ENCODE measurements at places on chromosomes 16 and 17.
A peak's percentile ranks its signal among the peaks of the same experiment; 100 is the strongest.

- DNase-seq, result no peak
These were observed 286.5 kb upstream of the ERCC4 start for GRCh38 chr16:13633391-13633861.

DNA sequence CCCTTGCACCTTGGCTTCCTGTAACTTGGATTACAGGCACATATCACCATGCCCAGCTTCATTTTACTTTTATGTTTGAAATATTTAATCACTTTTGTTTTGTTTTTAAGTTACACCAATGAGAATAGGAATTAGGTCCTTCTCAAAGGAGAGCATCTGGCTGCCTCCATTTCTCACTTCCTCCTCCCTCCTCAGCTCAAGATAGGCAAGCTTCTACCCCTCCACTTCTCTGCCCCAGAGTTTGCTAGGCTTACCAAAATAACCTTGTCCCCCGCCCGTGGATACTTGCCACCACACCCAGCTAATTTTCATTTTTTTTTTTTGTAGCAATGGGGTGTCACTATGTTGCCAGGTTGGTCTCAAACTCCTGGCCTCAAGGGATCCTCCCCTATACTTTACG lies 17.9 kb downstream of the GABARAPL2 start:
- no peak for DNase-seq

DNA sequence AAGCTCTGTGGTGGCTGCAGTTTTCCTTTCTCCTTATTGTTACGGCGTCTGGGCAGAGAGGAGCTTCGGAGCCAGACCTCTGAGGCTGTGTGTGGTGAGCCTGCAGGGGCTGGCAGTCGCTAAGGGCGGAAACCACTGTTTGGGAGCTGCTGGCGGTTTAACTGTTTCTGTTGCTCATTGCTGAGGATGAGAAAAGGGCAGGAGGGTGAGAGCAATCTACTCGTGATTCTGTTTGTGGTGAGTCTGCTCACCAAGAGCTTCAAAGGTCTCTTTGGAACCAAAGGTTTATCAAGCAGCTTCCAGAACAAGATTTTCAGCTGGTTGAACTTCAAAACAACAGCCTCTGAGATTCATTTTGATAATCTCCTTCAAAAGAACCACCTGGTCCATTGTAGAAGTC lies 143.9 kb downstream of the ANKFN1 start:
- DNase-seq, result no peak

GRCh38 chr16:2081201-2082084 lies 33.7 kb downstream of the TSC2 start:
- no peak for DNase-seq

DNA sequence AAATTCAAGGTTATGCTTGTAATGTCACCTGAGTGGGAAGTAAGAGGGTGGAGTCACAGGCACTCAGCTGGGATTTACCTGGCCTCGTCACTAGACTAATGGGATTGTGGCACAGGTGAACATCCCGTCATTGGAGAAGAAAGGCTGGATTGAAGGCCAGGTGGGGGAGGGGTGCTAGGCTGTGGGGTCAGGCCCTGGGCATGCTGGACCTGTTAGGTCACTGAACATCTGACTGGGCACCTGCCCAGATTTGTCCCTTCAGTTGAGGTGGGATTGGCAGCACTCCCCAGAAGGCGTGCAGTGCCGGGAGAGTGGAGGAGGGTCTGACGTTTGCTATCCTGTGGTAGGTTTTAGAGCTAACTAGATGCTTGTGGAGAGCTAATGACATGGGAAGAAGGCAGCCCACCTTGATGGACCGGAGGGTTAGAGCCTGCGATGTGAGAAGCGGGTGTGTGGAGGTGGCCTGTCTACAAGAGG lies 161.5 kb upstream of the ZNF267 start:
- DNase-seq, result no peak

GRCh38 chr16:21277927-21278706 lies at the start of gene CRYM:
Gene CRYM, minus strand, starts transcription at chr16:21278290. Its CDS starts 39 bp downstream, at chr16:21278251.
- DNase-seq, result no peak

DNA sequence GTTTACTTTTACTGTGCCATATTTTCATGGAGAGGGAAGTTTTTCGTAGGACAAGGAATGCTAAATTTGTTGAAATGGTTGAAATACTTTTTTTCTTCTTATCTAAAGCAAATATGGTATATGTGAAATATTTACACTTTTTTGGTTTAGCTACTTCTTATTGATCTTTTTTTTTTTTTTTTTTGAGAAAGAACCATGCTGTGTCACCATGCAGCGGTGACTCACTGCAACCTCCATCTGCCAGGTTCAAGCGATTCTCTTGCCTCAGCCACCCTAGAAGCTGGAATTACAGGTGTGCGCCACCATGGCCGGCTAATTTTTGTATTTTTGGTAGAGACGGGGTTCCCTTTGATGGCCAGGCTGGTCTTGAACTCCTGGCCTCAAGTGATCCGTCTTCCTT lies 100.5 kb downstream of the FTO start:
- DNase-seq, result no peak

DNA sequence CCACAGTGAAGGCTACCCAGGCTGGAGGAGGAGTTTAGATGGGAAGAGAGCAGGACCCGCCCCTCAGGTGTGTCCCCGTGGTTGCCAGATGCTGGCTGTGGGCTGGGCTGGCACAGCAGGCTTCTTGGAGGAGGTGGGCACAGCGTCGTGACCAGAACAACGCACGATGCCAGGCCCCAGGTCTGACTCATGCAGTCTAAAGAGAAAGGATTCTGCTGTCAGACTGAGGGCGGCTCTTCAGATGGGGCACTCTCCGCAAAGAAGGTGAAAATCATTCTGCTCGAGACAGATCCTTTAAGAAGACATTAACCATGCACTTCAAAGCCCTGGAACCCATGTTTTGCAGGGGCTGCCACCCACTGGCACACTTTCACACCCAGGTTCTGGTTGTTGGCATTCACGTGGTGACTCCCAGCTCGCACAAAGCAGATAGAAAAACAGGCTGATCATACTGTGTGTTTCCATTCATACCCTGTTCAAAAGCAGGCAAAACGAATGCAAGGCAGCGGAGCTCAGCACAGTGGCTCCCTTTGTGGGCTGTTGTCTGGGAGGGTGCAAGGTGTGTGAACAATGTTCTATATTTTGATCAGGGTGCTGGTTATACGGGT lies 19.0 kb downstream of the CACNG4 start:
- DNase-seq, result peak; percentile 41

GRCh38 chr17:9150446-9151090 lies 129.3 kb downstream of the NTN1 start:
- no peak for DNase-seq

DNA sequence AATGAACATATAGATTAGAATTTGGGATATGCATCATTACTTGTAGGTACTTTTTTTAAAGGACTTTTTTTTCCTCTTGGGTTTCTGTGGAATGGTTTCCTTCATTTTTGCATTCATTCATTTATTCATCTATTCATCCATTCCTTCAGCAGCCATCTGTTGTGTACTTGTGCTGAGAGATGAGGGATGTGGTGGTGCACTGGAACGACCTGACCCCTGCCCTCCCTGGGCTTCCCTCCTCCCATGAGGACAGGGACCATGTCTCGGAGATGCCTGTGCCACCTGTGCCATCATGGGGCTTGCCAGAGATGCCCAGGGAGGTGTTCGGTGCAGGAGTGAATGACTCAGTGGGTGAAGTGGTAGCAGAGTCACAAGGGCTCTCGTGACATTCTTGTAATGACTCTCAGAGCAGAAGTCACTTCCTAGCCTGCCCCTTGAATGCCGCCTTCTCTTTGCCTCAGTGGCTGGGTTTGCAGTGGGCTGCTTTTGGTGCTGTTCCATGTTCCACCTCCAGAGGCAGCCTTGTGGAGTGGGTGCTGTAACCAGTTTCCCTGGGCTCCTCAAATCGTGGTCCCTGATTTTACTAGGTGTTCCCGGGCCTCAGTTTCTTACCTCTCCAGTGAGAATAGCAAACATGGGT lies 43.9 kb downstream of the CLEC16A start:
- DNase-seq, result no peak

DNA sequence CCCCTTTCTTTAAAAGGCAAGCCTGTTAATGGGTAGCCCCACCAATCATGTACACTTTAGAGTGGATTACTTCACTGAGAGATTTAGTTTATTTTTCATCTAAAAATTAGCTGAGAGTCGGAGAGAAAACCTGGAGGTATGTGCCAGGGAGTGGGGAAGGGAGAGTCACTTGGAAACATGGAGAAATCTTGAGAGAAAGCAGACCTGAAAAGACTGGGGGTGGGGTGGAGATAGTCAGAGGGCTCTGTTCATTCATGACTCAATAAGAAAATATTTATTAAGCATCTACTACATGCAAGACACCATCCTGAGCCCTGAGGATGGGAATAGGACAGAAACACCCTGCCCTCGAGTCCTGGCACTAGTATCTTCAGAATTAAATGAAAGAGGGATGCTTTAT lies 27.4 kb upstream of the RCVRN start:
- DNase-seq, result no peak

DNA sequence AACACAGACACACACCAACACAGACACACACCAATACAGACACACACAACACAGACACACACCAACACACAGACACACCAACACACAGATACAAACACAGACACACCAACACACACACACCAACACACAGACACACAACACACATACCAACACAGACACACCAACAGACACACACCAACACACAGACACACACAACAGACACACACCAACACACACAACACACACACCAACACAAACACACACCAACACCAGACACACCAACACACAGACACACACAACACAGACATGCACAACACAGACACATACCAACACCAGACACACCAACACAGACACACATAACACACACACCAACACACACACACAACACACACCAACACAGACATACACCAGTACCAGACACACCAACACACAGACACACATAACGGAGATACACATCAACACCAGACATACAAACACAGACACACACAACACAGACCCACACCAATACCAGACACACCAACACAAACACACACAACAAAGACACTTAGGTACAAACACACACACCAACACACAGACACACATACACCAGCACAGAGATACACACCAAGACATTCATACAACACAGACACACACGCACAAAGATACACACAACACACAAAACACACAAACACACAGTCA lies 2.2 kb downstream of the CDRT4 start:
- no peak for DNase-seq

- DNase-seq, result no peak
These were observed 14.5 kb downstream of the SLC7A6OS start for GRCh38 chr16:68296291-68296690.

- DNase-seq, result peak; percentile 13
These were observed 1.0 kb downstream of the SLC16A6 start for GRCh38 chr17:68289936-68290267.

DNA sequence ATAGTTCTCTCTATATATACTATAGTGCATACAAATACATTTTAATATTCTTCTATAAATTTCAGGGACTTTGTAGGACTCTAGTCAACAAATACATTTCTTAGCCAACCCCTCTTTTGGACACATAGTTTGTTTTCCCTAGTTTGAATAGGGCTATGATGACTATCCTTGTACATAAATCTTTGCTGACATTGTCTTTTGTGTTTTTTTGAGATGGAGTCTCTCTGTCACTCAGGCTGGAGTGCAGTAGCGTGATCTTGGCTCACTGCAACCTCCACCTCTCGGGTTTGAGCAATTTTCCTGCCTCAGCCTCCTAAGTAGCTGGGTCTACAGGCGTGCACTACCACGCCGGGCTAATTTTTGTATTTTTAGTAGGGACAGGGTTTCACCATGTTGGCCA lies 3.3 kb downstream of the ANKS4B start:
- no peak for DNase-seq

DNA sequence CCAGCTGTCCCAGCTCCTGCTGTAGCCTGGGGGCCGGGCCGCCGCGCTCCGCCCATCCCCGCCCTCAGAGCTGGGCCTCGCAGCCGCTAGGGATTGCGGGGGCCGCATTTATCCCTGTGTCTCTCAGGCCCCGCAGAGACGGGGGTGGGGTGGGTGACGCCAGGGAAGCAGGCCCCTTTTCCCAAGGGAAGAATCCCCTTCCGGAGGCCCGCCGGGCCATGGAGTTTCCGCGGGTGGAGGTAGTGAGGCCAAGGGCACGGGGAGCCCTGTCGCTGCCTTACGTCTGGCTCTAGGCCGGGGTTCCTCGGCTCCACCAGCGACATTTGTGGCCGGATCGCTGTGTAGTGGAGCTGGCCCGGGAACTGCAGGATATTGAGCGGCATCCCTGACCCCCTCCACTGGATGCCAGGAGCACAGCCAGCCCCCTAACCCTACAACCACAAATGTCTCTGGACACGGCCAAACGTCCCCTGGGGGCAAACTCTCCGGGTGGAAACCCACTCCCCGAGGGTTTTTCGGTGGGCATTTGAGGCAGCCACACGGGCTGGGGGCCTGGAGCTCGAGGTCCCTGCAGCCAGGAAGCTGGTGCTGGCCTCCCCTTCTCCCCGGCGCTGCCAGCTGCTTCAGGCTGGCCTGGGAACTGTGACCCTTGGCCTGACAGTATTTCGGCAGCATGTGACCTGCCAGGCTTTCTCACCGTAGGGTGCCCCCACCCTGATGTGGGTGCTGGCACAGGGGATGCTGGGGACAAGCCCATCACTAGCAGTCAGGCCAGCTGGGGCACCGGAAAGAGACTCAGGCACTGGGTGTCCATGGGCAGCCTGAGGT lies 12.0 kb upstream of the CD300A start:
- DNase-seq, result peak; percentile 82

- no peak for DNase-seq
These were observed 45.0 kb downstream of the MMP15 start for GRCh38 chr16:58070585-58070984.

GRCh38 chr16:58105631-58106030 lies 23.6 kb downstream of the CFAP20 start:
- DNase-seq, result no peak

GRCh38 chr17:76906463-76906862 lies 38.3 kb downstream of the MGAT5B start:
- no peak for DNase-seq

- no peak for DNase-seq
These were observed 3.4 kb downstream of the MYO18A start for GRCh38 chr17:29176558-29177351.

DNA sequence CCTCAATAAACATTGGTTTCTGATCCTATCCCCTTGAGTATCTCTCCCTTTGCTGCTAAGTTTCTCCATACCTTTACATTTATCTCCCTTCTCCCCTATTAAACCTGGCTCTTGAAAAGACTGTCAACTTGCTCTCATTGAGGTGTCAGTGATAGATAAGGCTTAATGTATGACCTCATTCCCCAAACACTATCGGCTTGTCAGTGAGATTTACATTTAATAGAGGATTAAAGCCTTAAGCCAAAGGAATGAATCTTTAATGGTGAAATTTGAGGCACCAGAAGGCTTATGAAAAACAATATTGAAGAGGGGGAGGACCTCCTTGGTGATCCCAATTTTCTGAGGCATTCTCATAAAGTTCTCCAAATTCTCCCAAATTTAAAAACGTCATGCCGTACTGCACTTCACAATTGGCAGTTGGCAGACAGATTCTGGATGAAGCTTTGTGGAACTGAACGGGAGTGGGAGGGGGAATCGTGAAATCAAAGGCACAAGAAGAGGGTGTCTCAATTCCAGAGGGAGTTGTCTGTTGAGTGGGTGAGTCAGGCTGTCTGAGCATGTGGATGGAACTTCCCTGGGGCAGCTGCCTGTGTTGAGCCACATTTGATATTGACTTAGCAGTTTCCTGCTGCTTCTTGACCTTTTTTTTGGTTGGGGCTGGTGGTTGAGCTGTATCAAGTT lies 478.8 kb downstream of the NPIPA7 start:
- DNase-seq, result no peak

GRCh38 chr17:66268247-66268927 lies 34.0 kb upstream of the PRKCA start:
- DNase-seq, result no peak

Measured in occipital lobe (tissue), 3 donors.